ENCODE measurements at places on chromosomes 4 and X.

GRCh38 chrX:41516999-41517765 lies 70.0 kb downstream of the NYX start:
- no peak for DNase-seq

DNA sequence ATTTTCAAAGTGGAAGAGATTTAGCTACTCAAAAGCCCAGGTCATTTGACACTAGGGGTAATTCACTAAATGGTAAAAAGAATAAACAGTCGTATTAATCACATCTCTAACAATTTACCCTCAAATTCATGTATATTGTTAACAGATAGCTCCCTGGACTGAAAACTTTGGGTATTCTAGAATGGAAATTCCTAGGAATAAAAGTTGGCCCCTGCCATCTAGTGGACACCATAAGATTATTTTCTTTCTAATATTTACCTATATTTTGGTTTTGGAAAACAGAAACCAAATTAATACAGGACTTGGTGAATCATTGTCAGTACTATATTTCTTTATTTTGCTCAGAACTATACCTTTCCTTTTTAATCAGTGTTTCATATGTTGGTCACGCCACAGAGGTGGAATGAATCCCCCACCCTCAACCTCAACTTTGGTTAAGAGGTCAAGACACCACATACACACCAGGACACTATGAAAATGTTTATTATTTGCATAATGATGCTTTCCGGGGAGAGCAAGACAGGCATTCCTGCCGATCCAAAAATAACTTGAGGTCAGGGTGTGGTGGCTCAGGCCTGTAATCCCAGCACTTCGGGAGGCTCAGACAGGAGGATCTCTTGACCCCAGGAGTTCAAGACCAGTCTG lies 96.2 kb upstream of the APOOL start:
- DNase-seq: no peak

DNA sequence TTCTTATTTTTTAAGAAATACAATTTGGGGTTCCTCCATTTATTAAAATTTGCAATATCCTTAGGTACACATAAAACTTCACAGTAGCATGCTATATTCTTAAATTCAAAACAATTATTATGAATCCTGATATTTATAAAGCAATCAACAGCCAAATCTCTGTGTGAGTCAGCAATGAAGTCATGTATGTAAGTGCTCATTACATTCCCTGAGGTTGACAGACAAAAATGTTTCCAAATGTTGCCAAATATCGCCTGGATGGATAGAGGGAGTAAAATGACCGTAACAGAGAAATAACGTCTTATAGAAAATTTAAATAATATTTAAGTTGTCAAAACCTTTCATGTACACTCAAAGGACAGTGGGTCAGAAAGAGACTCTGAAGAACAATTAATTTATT lies 220.0 kb downstream of the PCDH18 start:
- DNase-seq: no peak

- no peak for DNase-seq
These were observed 281.7 kb upstream of the PITX2 start for GRCh38 chr4:110904435-110905065.

DNA sequence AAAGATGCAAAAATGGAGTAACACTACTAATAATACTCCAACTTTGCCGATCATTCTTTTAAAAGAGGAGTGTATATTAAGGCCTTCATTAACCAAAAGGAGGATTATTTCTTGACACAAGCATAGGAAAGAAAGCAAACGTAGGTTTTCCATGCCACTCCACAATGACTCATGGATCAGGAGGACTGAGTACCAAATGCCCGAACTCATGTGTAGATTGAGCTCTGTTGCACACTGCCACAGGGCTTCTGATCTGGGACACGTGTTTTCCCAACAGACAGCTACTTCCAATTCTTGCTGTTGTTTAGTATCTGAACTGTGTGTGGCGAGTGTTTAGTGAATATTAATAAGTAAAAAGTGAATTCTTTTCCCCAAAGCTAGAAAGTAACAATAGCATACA lies 131.2 kb downstream of the LDB2 start:
- no peak for DNase-seq

GRCh38 chr4:11566444-11567022 lies 137.8 kb upstream of the HS3ST1 start:
- DNase-seq: no peak

DNA sequence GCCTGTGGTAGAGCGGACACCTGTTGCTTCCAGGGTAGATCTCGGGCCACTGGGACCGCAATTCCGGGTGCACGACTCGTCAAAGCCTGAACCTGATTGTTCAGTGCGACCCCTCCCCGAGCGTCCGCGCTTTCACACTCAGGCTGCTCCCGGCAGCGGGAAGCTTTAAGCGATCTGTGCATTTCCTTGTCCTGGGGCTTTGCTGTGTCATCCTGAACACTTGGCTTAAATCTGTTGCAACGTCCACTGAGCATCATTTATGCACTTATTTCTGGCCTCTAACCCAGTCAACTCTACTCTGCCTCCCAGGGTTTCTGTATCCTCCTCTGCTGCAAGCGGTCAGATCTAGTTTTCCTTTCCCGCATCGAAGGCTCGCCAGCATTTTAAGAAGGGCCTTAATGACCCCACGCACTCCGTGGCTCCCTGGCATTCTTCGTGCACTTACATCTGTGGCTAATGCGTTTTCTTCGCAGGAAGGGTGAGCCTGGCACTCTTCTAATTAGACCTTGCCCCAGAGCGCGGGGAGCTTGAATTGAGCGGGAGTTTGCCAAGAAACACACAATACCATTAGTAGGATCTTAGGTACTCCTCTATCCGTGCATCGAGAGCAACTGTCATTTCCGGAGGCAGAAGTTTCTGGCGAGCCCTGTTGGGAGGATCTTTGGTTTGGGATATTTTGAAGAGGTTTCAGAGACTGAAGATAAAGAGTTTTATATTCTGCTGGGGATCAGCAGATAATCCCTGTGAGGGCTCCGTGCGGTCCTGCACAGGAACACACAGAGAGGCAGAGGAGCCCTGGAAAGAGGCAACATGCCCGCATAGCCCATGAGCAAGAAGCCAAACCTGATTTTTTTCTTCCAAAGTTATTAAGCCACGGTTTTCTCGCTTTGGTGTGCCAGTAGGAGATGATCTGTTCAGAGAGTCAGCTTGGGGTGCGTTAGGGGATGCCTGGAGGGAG lies 654 bp upstream of the DDIT4L start:
- no peak for DNase-seq

DNA sequence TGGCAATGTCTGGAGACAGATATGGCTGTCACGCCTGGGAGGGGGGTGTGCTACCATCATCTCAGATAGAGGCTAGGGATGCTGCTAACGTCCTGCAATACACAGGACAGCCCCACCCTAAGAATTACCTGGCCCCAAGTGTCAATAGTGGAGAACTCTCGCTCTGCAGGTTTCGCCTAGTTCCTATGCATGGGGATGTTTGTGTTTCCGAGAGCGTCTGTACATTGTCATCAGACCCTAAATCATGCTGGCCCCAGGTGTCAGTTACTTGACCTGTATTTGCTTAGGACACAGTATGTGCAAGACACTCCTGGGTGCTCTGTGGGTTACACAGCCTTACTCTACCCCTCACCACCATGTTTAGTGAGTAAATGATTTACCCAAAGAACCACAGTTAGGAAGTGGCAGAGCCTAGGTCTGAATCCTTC lies 90.8 kb downstream of the AFF1 start:
- DNase-seq: no peak

DNA sequence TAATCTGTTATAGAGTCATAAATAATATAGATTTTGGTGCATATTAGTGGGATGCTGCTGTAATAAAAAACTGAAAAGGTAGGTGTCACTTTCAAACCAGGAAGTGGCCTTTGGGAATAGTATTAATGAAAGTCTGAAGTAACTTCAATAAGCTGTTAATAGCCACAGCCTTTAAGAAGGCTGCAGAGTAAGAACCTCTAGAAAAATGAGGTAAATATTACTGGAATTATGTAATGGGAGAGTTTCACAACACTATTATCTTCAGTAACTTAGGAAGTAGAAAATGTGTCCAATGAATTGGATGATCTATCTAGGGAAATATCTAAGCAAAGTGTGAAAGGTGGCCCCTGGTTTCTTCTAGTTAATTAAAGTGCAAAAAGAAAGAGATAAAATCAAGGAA lies 104.7 kb downstream of the NCAPG start:
- no peak for DNase-seq

GRCh38 chr4:56757261-56757746 lies 64.2 kb downstream of the SPINK2 start:
- DNase-seq: no peak

DNA sequence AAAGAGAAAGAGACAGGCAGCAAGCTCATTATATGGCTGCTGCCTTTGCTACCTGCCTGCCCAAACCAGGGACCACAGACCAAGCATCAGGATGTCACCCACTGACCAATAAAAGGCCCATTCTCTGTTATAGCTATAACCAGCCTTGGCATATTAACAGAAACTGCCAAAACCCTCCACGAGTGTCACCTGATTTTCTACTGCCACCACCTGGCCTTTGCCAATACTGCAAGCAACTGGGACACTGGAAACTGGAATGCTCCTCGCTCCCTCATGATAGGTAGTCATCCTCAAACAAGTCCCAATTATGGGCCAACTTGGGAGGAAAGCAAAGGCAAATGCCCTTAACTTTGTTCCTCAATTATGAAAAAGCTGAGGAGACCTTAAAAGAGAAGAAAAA lies 76.0 kb downstream of the SPIN4 start:
- DNase-seq: no peak

GRCh38 chrX:50579955-50580354 lies 109.3 kb upstream of the DGKK start:
- DNase-seq: no peak

DNA sequence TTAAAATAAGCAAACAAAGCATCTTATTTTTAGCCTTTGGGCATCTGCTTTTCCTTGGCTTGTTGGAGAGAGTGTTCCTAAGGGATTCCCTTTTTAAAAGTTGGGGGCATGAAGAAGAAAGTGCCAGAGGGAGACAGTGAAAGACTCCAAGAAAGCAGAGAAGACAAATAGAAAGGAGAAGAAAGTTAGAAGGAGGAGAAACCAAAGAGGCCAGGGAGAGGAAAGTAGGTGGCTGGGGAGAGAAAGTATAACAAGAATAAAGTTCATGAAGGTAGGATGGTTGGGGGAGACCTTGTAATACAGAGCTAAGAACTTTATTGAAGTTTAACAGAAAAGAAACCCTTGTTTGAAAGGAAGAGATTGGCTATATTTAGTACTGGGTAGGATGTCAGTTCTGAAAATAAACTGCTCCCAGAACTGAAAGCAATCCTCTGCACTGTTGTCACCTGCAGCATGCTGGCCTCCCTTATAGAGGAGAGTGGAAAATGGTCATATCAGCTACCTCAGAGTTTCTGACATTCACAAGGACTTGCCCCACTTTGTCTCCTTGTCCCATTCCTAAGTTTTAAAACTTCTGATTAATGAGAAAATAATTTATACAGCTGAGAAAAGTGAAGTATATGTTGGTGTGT lies 125.3 kb upstream of the VAMP7 start:
- no peak for DNase-seq

- no peak for DNase-seq
These were observed 44.5 kb downstream of the SCFD2 start for GRCh38 chr4:53321151-53321983.

GRCh38 chr4:184476695-184477094 lies 2.3 kb upstream of the IRF2 start:
- peak; percentile 35 for DNase-seq

DNA sequence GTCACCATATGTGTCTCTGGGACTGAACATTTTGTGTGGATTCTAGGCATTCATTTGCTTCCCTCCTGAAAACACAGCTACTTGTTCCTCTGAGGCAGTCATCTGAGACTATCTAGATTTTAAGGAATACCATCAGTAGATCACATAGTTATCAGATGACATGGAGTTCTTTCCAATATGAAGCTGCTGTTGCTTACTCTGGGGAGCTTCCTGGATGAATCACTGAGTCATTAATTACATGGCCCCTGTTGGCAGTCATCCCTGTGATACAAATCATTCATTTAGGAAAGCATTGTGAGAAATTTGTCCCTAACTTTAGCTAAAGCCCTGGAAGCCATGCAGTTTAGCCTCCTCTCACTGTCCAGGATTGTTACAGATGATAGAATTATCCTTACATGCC lies 98.2 kb upstream of the ARSJ start:
- DNase-seq: no peak

GRCh38 chrX:130418740-130419139 lies 17.0 kb downstream of the RBMX2 start:
- DNase-seq: no peak

- DNase-seq: no peak
These were observed 5.4 kb upstream of the SHROOM3 start for GRCh38 chr4:76429636-76430035.

- no peak for DNase-seq
These were observed 3.9 kb downstream of the MTHFD2L start for GRCh38 chr4:74161666-74162450.

DNA sequence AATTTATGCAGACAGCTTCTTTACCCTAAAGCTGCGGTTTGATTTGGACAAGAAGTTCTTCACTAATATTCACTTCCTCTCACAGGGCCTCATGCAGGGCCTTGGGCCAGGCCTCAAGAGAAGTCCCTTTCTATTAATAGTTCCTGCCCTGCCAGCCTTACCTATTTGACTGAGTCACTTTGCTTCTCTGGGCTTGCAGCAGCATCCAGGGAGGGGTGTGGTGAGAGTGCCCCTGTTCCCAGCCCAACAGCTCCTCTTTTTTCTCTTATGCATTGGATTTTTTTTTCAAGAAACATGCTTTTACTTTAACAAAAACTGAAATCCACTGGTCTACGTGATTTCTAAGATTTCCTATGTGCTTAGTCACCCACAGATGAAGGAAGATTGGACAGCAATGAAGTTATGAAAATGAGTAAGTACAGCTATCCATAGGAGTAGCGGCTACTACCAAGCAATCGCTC lies 26.7 kb downstream of the FAM156B start:
- DNase-seq: no peak

DNA sequence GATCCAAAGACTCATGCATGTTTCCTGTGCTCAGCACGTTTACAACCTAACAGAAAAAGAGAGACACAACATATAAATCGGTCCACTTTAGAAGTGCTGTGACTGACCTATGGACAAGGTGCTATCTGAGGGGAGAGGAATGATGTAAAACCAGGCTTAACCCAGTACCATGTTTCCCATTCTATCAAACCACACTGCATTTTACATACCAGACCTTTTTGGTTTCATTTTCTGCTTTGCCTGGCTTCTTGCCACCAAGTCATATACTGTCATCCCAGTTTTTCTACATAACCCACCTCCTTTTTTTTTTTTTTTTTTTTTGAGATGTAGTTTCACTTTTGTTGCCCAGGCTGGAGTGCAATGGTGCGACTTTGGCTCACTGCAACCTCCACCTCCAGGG lies 82.2 kb downstream of the KLF8 start:
- DNase-seq: peak; percentile 8

GRCh38 chrX:10492250-10492649 lies 128.1 kb downstream of the MID1 start:
- DNase-seq: no peak

DNA sequence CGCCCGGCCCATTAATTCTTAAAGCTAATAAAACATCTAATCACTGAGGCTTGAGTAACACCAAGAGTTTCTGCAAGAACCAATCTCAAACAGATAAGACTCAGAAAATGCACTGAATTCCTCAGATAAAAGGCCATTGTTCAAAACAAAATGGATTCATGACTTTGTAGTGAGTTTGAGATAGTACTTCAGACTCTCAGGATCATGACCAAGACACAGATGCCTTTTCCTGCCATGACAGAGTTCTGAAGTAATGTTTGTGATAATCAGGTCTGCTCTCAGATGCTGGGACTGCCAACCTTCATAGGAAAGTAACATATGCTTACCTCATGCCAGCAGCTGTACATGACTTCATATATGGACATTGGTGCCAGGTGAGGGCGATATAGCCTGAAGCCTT lies 54.6 kb downstream of the NIPAL1 start:
- no peak for DNase-seq

Data from CD8-positive, alpha-beta T cell (primary cell).